ENCODE measurements at places on chromosomes 2 and 18. TPM values are rescaled to one million over a fixed set of nuclear protein-coding genes. Genes with fewer than 3 reads are reported as not detected.

DNA sequence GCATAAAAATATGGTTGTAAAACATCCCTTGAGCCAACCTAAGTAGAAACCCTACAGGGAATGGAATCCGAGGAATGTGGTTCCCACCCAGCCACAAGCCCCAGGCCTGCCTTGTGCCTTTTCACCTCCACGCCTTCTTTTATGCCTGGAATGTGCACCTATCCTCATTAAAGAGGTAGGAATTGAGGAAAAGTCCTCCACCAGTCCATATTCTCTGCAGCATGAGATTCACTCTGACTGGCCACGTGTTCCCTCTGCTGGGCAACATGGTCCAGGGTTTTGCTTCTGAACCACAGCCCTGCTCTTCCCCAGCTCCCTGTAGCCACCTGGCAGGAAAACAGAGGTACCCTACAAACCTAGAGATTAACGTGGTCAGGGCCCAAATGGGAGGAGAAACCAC is 787.9 kb upstream of the RAB6C start:
- H3K27me3 ChIP-seq = no peaks in the 10 kb centered on the region
- no peaks in the 10 kb centered on the region for H3K36me3 ChIP-seq
- DNase-seq = peak; percentile 30
- H3K4me3 ChIP-seq = no peak overlapping the region
- peaks cover 38% of the 10 kb centered on the region for H3K4me1 ChIP-seq
- peak overlapping the region; percentile 84 for H3K27ac ChIP-seq

Gene THSD7B
- 4.5 TPM for total RNA-seq

Gene BCL2
- 9.1 TPM for total RNA-seq

DNA sequence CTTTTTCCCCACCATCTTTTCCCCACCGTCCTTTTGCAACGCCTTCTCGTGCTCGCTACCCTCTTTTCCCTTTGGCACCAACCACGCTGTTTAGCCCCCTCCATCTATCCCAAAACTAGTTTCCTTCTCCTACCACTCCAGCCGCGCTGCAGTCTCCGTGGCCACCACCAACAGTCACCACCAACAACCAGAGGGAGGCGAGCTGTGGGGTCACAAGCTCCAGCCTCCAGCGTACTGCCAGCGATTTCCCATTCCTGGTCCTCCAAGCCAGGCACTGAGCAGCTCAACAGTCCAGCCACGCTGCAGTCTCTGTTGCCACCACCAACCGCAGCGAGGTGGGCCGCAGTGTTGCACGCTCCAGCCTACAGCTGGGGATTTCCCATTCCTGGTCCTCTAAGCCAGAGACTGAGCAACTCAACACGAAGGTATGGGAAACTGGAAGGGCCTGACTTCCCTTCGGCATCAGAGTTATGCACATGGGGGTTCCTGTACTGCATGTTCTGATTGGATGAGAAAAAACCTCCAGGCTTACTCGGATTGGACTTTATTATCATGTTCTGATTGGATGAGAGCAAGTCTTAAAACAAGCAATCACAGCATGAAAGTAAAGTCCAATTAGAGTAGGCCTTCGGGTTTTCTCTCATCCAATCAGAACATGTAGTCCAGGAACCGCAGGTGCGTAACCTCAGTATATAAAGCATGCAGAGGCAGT is 42.3 kb upstream of the IMP4 start:
- H3K4me3 ChIP-seq = no peak overlapping the region
- no peaks in the 10 kb centered on the region for H3K4me1 ChIP-seq
- H3K36me3 ChIP-seq = no peaks in the 10 kb centered on the region

- peak overlapping the region; percentile 97 for H3K27ac ChIP-seq
- peaks cover 24% of the 10 kb centered on the region for H3K4me1 ChIP-seq
- H3K36me3 ChIP-seq = no peaks in the 10 kb centered on the region
- DNase-seq = no peak
- peak overlapping the region; percentile 26 for H3K4me3 ChIP-seq
- no peaks in the 10 kb centered on the region for H3K27me3 ChIP-seq
Measured at GRCh38 chr2:39124746-39125057, 3.9 kb upstream of the SOS1 start.
